Activated CD4-positive, CD25-positive, alpha-beta regulatory T cell treated with anti-CD3 and anti-CD28 coated beads, Interleukin-2, amount 50 U/mL, for 24 hours (primary cell): ENCODE measurements at places on chromosomes 6 and 20.

GRCh38 chr6:105200133-105200730, 20.4 kb upstream of the POPDC3 start:
- ATAC-seq: no peak

DNA sequence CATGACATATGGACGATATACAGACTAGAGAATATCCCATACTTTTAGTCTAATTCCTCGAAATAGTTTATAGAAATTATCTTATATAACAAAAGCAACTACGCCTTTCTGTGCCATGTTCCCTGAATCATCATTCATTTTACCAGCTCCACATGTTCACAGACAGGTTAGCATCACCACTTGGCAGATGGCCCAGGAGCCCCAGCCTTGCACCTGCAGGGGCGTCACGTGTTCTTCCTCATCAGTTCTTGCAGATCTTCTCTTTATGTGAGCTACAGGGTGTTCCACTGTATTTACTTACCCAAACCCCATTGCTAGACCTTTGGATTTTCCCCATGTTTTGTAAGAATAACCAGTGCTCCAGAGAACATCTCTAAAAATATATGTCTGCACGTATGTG, 12.6 kb upstream of the BNIP5 start:
- no peak for ATAC-seq

- ATAC-seq: no peak
Measured at GRCh38 chr20:48603116-48603818, 224.5 kb downstream of the PREX1 start.

GRCh38 chr6:108658174-108658573, 97.5 kb downstream of the FOXO3 start:
- ATAC-seq: no peak

- no peak for ATAC-seq
Measured at GRCh38 chr20:23856736-23857135, 22.8 kb downstream of the CST5 start.

- no peak for ATAC-seq
Measured at GRCh38 chr6:170085475-170086401, 205.1 kb downstream of the DLL1 start.

- no peak for ATAC-seq
Measured at GRCh38 chr20:25116739-25117458, 35.0 kb upstream of the VSX1 start.

GRCh38 chr6:125793280-125793679, 2.5 kb downstream of the NCOA7 start:
- ATAC-seq: no peak
